ENCODE measurements at places on chromosomes 3 and 15. TPM values are rescaled to one million over a fixed set of nuclear protein-coding genes. Genes with fewer than 3 reads are reported as not detected.

DNA sequence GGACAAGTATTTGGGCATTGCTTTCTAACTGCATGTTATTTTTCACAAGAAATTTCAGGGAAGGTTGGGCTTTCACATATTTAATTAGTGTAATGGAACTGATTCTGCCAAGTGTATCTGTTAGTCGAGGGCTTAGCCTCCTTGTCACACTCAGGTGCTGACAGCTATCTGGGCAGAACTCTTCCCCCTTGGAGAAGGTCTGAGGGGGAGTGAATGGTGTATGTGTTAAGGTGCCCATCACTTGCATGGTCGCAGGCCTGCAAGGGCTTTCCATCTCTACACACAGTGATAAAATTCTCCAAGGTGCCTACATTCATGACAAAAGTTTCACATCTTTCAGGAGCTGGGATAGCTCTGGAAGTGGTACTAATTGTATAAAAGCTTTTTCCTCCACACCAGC lies 97.6 kb upstream of the ICE2 start:
- no peak for DNase-seq

Gene FOXL2
- total RNA-seq, result not detected

DNA sequence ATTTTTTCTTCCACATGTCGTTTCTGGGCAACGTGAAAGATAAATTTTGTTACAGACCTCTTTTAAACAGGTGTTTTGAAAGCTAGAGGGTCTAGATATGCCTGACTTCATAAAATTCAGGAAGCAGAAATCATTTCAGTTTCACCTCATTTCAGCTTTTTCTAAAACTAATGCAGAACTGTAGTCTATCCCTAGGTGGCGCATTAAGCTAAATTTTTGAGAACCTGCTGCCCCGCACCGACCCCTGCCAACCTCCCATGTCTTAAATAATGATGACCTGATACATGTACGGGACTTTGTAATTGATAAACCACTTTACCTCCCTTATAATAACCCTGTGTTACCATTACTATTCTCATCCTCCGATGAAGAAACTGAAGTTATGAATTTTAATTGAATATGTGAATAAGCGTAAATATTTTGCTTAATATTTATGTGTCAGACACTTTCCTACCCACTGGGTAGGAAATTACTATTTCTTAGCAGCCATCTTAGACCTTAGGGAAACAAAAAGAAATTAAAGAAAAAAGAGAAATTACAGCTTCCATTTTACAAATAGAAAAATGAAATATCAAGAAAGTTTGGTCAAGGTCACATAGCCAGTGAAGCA lies 78.7 kb upstream of the GCNT3 start:
- no peak for DNase-seq

DNA sequence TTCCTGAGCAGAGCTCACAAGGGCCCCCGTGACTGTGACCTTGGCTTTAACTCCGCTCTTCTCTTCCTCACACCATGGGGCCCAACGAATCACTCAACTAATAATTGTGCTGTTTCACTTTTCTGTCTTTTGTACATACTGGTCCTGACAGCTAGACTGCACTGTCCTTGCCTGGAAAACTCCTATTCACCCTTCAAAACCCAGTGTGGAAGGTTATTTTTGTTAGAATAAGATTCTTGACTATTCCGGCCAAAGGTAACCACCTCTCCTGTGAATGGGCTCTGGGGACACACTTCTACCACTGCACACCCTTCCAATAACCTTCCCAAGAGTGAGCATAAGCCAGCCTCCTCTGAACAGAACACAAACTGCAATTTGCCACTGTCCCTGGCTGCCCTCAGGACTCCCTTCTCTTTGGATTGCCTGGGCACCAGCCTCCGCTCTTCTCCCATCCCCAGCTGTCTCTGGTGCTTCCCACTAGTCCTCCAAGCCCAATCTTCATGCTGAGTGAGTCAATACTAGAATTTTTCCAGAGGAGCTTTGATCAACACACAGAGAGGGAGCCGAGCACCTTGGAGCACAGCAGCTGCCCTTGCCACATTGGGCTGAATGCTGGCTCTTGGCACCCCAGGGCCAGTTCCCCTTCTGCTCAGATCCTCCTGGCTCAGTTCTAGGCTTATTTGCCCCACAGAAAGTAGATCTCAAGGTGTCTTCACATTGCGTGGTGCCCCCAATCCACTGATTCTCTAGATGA lies 2.1 kb downstream of the SCN5A start:
- no peak for DNase-seq

Gene CCR3
- not detected for total RNA-seq

- DNase-seq, result no peak
Observed at GRCh38 chr15:60673918-60674558, 195.1 kb upstream of the ICE2 start.

Gene CLSTN2
- total RNA-seq, result 12.0 TPM

- no peak for DNase-seq
Observed at GRCh38 chr3:186751480-186751879, 31.9 kb upstream of the EIF4A2 start.

Gene STRIT1
- total RNA-seq, result not detected

GRCh38 chr15:60682615-60683014 lies 203.7 kb upstream of the ICE2 start:
- no peak for DNase-seq

Gene GXYLT2
- 3.8 TPM for total RNA-seq

DNA sequence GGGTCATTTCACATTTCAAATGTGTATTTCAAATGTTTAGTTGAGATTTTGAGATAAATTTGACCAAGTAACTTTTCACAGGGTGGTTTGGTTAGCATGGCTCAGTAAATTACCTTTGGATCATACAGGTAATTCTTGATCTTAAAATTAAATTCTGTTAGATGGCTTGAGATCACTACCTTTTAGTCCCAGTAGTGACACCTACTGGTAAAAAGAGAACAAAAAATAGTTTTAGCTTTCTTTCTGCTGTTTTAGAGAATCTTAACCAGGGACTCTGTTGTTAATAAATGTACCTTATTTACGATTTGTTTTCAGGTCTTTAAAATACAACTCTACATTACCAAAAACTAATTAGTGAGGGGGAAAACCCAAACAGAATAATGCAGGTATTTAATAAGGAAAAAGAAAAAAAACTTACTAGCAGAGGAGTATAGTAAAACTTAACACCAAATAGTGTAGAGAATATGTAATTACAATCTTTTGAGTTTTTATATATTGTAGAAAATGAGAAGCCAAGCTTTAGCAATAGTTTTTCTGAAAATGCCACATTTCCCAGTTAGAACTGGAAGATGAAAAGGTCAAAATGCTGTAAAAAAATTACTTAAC lies 620.3 kb upstream of the AGTR1 start:
- peak; percentile 43 for DNase-seq

- no peak for DNase-seq
Observed at GRCh38 chr3:186986816-186987215, 56.5 kb downstream of the ST6GAL1 start.

Gene LIPC
- 9.9 TPM for total RNA-seq

Gene CCR9
- 0.22 TPM for total RNA-seq

Gene CIB1
- 158 TPM for total RNA-seq

GRCh38 chr15:70379938-70380883 lies 282.5 kb upstream of the TLE3 start:
- DNase-seq, result peak; percentile 57

Gene POLG
- total RNA-seq, result 72.4 TPM

DNA sequence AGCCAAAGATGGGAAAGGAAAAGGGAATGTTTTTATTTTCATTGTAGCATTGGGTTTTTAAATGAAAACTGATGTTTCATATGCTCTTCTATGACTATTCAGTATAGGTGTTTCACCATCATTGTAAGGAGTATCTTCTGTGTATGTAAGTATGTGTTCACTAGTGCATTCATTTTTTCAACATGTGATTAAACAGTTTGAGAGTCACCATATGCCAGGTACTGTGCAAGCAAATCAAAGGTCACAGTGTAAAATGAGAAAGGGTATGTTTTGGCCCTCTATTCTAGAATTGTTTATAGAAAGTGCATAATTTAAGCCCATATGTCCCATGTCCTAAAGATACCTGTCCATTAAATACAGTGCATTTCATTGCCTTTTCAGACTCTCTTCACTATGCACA lies 207.2 kb downstream of the ZBTB20 start:
- DNase-seq, result no peak

Gene SLC22A13
- total RNA-seq, result 0.16 TPM

GRCh38 chr3:535566-536416 lies 339.2 kb downstream of the CHL1 start:
- peak; percentile 50 for DNase-seq

GRCh38 chr3:133992951-133993620 lies 36.6 kb downstream of the SLCO2A1 start:
- no peak for DNase-seq

GRCh38 chr15:34055868-34056595 lies 17.0 kb upstream of the AVEN start:
- no peak for DNase-seq

DNA sequence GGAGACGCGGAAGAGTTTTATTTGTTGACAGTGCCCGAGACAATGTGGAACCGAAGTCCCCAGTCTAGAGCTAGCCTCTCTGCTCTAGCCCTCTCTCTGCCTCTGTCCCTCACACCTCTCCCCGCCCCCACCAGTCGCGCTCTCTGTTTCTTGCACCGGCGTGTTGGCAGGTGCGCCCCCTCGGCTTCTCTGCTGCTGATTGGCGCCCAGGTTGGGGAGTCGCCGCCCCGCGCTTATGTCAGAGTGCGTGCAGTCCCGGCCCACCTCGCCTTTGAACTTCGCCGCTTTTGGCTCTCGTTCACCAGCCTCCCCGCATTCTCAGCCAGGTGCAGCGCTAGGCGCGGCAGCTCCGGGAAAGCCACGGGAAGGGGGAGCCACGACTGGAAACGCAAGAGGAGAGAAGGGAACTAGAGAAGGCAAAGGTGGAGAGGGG lies at the start of gene SOX14:
Gene SOX14 (plus strand): TSS at position 315 of the 433 bp plus-strand sequence. CDS start 470 bp downstream, outside the sequence.
- DNase-seq, result peak; percentile 64

DNA sequence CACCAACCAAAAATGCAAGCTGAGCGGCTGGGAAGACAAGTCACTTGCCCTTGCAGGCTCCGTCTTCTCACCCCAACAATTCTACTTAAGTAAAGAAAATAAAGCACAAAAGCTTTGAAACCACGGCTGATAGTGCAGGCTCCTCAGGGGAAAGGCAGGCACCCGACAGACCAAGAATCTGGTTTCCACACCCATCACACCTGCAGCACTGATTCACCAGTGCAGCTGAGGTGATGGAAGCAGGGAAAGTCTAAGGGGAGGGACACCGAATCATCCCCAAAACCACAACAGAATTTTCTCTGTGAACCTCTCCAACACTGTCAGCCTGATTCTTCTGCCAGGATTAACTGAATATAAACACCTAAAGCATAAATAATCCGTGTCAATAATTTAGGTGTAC lies 62.0 kb upstream of the NSMCE3 start:
- no peak for DNase-seq

Gene XCR1
- 1.4 TPM for total RNA-seq

- DNase-seq, result no peak
Observed at GRCh38 chr15:101048581-101049030, 129.4 kb downstream of the LRRK1 start.

DNA sequence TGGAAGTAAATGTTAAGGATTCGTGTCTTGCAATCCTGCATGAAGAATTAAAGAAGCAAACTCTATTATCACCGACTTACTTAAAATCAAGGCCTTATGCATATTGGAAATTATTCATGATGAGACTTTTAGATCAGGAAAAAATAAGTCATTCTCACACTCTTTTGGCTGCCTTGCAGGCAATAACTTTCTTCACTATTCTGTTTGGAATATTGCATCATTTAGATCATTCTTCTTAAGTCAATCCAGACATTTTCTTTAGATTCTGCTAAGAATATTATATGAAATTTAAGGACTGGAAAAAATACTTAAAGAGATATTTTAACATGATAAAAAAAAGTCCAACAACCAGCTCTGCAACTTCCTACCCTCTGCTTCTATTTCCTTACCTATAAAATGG lies 245.4 kb downstream of the LRRN1 start:
- DNase-seq, result no peak

Gene SERINC4
- 0.13 TPM for total RNA-seq

- DNase-seq, result no peak
Observed at GRCh38 chr3:181568248-181568647, 143.5 kb upstream of the SOX2 start.

DNA sequence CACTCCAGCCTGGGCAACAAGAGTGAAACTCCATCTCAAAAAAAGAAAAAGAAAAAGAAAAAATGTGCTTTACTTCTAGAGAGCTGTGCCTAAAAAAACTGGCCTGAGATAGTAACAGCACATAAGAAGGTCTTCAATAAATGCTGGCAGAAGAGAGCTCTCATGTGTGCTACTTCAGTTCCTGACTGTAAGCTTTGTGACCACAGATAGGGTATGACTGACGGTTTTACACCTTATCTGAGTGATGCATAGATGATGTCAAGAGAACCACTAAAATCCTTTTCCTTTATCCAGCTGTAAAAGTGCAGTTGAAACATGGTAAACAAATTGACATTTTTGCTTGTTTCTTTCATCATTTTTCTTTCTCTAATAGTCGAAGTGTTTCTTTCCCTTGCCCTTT lies 127.9 kb downstream of the C3orf70 start:
- DNase-seq, result no peak

GRCh38 chr3:150656316-150656715 lies 47.4 kb downstream of the ERICH6 start:
- no peak for DNase-seq

Gene C2CD4A
- 5.3 TPM for total RNA-seq

Gene ATP6V1A
- 172 TPM for total RNA-seq

Gene IGSF10
- 0.63 TPM for total RNA-seq

Gene SIDT1
- 4.9 TPM for total RNA-seq

Gene CSTA
- total RNA-seq, result 4.6 TPM

GRCh38 chr15:66452971-66453580 lies 44.5 kb downstream of the SNAPC5 start:
- no peak for DNase-seq

Gene CASR
- 72.8 TPM for total RNA-seq

Gene HDAC11
- 28.3 TPM for total RNA-seq

DNA sequence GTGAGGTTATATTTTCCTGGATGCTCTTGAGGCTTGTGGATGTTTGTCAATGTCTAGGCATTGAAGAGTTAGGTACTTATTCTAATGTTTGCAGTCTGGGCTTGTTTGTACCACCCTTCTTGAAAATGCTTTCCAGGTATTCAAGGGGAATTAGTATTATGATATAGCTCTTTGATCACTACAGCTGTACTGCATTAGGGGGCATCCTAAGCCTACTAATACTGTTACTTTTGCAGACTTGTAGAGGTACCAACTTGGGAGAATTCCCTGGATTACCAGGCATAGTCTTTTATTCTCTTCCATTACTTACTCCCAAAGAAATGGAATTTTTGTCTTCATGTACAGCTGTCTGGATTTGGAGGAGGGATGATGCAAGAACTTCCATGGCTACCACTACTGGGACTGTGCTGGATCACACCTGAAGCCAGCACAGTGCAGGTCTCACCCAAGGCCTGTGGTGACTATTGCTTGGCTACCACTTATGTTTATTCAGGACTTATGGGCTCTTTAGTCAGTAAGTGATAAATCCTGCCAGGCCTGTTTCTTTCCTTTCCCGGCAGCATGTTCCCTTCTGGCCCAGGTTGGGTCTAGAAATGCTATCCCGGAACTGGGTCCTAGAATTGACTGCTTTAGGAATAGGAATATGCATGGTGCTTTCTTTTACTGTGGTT lies 402.9 kb downstream of the IL20RB start:
- DNase-seq, result no peak

- DNase-seq, result no peak
Observed at GRCh38 chr15:25251700-25252390, 187.0 kb downstream of the UBE3A start.
